ENCODE measurements at places on chromosomes 1 and 21.

- DNase-seq, result no peak
Observed at GRCh38 chr1:31668303-31668883, 23.7 kb upstream of the PEF1 start.

- no peak for DNase-seq
Observed at GRCh38 chr1:54980046-54980527, 341 bp upstream of the TMEM61 start.

DNA sequence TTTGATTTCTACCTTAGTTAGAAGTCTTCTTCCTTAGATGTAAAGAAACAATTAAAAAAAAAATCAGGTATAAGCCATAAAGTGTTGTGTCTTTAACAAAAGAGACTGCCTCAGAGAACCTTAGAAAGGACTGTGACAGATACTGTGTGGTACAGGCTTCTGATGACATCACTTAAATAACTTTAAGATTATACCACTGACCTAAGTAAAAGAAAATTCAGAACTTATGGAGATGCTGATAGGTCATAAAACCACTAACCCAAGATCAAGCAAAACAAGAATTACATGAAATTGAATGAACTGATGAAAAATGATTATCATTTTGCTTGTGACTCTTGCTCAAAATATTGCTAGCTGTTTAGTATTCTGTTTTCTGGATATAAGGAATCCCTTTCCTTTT lies 220.8 kb downstream of the NRIP1 start:
- DNase-seq, result no peak

GRCh38 chr1:184954232-184954995 lies 19.9 kb downstream of the NIBAN1 start:
- DNase-seq, result no peak

- DNase-seq, result no peak
Observed at GRCh38 chr21:37871121-37871862, 45.0 kb downstream of the KCNJ6 start.

GRCh38 chr21:16943231-16943630 lies 569.6 kb upstream of the CXADR start:
- DNase-seq, result no peak

DNA sequence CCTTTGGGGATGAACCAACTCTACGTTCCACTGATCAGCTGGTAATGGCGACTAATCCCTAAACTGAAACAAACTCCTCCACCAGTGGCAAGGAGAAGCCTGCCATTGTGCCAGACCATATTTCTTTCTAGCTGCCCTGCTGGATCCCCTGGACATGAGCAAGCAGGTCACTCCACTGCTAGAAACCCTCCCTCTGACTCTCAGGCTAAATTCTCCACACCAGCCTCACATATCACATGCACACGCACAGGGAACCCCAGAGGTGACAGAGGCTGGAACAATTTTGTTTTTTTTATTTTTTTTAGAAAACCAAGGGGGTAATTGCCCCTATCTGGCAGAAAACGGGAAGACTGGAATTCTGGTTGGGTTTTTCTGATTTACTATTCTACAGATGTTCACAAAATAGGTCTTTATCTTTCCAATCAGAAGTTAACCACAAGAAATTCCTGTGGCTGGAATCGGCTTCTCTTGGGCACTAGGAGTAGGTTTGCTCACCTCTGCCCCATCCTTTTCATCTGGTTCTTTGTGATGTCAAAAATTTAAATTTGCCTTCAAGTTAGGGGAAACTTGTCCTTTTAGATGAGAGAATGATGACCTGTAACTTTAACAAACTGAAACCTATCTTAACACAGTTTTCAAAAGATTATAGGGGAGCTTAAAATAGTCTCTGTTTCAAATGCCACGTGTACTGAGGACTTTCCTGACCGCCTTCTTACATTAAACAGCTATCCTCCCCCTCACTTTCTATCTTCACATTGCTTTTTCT lies 258.1 kb downstream of the SDCCAG8 start:
- DNase-seq, result no peak

DNA sequence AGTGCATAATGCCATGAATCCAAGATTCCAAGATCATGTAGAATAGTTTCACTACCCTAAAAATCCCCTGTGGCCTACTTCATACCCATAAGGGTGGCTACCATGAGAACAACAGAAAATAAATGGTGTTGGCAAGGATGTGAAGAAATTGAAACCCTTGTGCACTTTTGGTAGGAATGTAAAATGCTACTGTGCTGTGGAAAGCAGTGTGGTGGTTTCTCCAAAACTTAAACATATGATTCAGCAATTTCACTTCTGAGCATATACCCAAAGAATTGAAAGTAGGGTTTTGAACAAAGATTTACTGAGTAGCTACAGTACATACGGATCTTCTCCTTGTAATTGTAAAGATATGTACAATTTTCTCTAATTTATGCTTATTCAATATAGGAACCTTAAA lies 16.0 kb downstream of the FNBP1L start:
- DNase-seq, result no peak

- no peak for DNase-seq
Observed at GRCh38 chr1:167554028-167554779, 642 bp upstream of the CREG1 start.

DNA sequence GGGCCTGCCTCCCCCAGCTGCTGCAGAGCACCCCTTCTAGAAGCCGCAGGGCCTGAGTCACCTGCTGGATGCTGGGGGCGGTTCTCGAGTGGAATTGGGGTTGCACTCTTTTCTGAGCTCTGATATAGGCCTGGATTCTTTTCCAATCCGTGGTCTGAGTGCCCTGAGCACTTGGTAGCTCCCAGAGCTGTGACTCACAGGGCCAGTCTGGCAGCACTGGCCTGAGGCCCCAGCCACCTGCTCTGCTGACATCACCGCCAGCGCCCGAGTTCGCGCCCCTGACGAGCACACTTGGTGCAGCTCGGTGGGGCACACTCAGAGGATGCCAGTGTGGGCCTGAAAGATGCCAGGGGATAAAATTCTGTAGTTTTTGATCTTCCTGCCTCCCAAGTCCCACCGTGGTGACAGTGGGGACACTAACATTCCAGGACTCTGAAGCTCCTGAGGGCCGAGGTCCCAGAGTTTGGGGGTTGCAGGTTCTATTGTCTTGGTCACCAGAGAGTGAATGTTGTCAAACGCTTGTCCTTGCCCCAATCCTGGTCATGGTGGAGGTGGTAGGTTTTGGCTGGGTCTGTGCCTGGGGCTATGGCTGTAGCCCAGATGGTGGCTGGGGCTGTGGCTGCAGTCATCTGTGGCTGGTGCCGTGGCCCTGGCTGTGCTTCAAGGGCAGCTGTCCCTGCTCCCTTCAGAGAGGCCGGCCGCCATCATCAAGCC lies 74.6 kb downstream of the OBSCN start:
- no peak for DNase-seq

GRCh38 chr21:45329261-45330074 lies 41.8 kb upstream of the POFUT2 start:
- no peak for DNase-seq

DNA sequence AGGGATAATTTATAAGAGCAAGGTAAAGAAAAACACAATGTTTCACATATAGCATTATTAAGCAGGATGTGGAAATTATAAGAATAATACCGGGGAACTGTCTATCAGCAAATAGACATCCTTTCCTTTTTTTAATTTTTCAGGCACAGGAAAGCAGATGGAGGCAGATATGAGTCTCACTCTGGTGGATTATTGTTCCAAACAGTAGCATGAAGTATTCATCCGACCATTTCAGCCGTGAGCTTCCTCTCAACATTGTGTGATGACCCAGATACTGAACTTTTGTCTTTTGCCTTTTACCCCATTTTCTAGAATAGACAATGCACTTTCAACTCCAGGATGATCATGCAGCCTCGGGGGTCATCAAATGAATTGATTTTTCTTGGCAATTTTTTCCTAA lies 599.8 kb downstream of the ADGRL2 start:
- DNase-seq, result no peak

DNA sequence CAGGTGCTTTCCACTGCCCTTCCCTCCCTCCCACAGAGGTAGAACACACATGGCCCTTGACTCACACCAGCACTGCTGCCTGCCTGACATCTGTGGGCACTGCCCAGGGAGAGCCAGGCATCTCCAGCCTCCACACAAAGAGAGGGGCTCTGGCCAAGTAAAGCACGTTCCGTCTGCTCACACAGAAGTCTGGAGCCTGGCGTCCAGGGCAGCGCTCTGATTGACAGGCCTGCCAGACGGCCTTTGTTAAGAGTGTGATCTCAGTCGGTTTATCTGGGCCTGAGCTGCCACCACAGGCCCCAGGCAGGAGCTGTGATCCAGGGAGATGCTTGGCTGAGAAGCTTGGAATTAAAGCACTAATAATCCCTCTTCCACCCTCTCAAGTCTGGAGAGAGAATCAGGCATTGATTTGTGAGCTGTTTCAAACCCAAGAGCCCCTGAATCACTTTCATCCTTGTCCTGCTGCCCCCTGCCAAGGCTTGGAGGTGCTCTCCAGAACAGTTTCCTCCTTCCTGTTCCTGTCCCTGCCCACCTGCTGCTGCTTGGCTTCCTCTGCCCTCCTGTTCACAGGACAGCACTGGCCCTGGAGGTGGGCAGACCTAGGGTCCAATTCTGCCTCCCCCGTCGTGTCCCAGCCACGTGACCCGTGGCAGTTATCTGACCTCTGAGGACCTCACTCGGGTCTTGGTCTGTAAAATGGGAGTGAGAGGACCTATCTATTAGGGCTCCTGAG lies 3.7 kb downstream of the DMRTB1 start:
- no peak for DNase-seq

DNA sequence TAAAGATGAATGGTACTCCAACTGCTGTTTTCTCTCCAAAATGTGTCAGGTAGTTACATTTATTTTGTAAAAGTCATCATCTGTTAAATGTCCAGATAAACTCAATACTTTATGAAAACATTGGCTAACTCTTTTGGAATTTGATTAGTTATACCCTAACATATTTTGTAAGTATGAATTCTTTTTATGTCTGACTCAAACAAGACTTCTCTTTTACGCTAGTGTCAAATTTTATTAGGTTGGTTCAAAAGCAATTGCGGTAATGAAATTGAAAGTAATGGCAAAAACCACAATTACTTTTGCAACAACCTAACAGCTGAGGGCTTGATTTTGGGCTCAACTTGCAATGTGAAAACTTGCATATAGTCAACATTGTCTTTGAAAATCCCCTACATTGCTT lies 41.0 kb upstream of the USP25 start:
- no peak for DNase-seq

GRCh38 chr1:174626031-174627025 lies 178.6 kb downstream of the GPR52 start:
- DNase-seq, result no peak

DNA sequence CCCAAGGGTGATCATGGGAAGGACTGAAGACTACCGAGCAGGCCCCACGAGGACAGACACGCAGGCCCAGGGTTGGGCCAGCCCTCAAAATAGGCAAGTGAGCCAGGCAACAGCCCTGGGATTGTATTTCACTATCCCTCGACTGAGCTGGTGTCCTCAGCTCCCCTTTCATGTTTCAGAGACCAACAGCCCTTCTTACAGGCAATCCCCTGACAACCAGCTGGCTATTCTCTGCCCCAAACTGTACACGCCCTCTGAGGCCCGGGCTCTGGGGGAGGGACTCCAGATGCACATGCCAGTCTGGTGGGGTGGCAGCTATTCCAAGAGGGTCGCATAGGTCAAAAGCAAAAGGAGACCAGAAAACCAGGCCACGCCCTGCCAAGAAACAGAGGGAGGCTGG lies 243.0 kb downstream of the TOMM20 start:
- DNase-seq, result no peak

All from T-helper 22 cell (primary cell).